Stomach (tissue), 19 donors: ENCODE measurements at places on chromosomes 2 and 18. TPM values are rescaled to one million over a fixed set of nuclear protein-coding genes. Genes with fewer than 3 reads are reported as not detected.

DNA sequence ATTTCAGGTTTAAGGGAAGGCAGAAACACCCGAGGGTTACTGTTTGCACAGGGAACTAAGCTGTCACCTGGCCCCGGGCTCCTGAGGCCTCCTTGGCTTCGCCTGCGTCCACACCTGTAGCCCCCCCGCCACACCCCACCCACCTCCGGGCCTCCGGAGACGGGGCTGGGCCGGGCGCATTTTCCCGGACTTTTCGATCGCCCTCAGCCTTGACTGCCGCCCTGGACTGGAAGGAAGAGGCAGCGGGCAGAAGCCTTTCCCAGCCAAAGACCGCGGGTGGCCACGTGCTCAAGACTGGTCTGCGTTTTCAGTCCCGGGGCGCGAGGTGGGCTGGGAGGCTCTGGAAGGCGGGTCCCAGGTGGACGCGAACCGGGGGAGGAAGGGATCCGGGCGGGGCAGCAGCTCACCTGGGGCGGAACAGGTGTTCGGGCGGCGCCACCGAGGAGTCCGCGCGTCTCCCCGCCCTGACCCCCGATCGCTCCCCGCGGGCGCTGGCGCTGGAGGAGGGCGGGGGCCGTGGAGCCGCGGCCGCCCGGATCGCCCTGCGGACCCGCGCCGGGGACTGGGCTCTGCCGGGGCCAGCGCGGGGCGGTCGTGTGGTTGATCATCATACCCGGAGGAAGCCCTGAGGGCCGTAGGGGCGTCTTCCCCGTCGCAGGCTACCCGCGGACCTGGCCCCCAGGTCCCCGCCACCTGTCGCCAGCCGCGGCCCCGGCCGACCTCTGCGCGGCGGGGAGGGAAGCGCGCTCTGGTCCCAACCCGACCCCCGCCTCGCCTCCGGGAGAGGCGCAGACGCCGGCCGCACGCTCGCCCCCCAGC lies 3.2 kb downstream of the ID2 start:
- peak overlapping the region; percentile 84 for H3K27ac ChIP-seq
- peaks cover 10% of the 10 kb centered on the region for H3K27me3 ChIP-seq
- H3K36me3 ChIP-seq = no peaks in the 10 kb centered on the region
- H3K4me1 ChIP-seq = peaks cover 24% of the 10 kb centered on the region
- H3K4me3 ChIP-seq = peak overlapping the region; percentile 82

GRCh38 chr2:84876369-84876768 lies 4.5 kb downstream of the TRABD2A start:
- no peak overlapping the region for H3K27ac ChIP-seq
- no peaks in the 10 kb centered on the region for H3K27me3 ChIP-seq
- DNase-seq = no peak
- no peaks in the 10 kb centered on the region for H3K36me3 ChIP-seq
- no peak overlapping the region for H3K4me3 ChIP-seq
- peaks cover 21% of the 10 kb centered on the region for H3K4me1 ChIP-seq

GRCh38 chr2:205171261-205171940 lies 510.9 kb upstream of the NRP2 start:
- no peaks in the 10 kb centered on the region for H3K27me3 ChIP-seq
- H3K36me3 ChIP-seq = no peaks in the 10 kb centered on the region

SKOR2 gene
- polyA plus RNA-seq = not detected

DNA sequence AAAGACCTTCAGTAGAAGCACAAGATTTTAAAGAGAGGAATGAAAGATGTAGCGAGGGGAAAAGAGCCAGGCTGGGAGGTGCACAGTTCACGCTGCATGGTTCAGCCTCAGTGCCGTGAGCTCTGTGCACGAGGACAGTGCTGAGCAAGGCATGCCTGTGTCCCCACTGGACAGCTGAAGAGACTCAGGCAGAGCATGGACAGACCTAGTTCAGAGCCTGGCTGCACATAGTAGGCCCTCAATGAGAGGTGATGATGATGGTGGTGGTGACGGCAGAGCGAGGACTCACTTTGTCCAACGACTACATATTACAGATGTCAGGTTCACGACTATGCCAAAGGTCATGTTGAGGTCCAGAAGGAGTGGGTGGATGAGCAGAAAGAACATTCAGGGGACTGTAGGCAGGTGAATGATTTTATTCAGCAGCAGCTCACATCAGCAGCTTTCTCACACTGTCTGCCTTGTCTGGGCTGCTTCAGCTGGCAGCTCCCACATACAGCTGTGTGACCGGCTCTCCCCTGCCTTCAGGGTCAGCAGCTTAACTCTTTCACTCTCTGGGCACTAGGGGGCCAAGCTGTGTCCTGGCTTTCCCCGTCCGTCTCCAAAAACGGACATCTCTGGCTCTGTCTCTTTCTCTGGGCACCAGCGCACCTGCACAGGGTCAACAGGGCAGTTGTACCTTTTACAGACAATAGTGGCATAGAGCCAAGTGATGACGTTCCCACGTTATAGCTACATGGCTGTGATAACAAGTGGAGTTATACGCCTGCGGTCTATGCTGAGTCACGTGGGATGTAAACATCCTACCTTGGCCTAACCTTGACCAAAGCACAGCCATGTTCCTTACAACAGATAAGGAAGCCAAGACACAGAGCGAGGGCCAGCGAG lies 128.8 kb upstream of the MSH6 start:
- H3K4me1 ChIP-seq = peaks cover 8% of the 10 kb centered on the region
- H3K36me3 ChIP-seq = no peaks in the 10 kb centered on the region
- DNase-seq = peak; percentile 78
- H3K27ac ChIP-seq = no peak overlapping the region
- H3K4me3 ChIP-seq = no peak overlapping the region
- no peaks in the 10 kb centered on the region for H3K27me3 ChIP-seq
